Activated naive CD8-positive, alpha-beta T cell treated with anti-CD3 and anti-CD28 coated beads, Interleukin-2, amount 50 U/mL, for 24 hours (primary cell): ENCODE measurements at places on chromosomes 7 and 10.
A peak's percentile ranks its signal among the peaks of the same experiment; 100 is the strongest.

DNA sequence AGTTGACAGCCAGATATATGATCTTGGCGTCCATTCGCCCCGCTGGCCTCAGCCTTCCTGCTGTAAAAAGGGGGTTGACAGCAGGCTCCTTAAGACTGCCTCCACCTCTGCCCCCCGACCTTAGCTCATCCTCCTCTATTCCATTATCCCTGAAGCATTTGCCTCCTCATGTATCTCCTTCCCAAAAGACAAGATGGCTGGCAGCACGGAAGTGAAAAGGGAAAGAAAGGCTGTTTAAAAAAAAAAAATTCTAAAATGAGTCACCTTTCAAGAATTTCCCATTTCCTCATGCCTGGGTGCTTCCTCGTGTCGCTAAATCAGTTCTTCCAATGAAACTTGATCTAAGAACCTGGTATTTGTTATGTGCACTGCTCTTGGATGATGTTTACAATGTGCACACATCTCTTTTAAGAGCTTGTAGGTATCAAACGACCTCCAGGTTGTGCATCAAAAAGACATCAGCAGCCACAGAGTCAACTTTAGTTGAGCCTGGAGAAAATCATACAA, 1.7 kb downstream of the SCRN1 start:
- DNase-seq = no peak

GRCh38 chr10:6776170-6776569, 196.1 kb upstream of the PRKCQ start:
- DNase-seq = no peak

- DNase-seq = no peak
These were observed 44.9 kb downstream of the GNA12 start for GRCh38 chr7:2799253-2799652.

- no peak for DNase-seq
These were observed 163.3 kb downstream of the STK31 start for GRCh38 chr7:23873306-23873705.

GRCh38 chr7:22565315-22565811, 65.4 kb upstream of the STEAP1B start:
- no peak for DNase-seq

- DNase-seq = no peak
These were observed 199.3 kb downstream of the PLXNA4 start for GRCh38 chr7:132377015-132377414.

DNA sequence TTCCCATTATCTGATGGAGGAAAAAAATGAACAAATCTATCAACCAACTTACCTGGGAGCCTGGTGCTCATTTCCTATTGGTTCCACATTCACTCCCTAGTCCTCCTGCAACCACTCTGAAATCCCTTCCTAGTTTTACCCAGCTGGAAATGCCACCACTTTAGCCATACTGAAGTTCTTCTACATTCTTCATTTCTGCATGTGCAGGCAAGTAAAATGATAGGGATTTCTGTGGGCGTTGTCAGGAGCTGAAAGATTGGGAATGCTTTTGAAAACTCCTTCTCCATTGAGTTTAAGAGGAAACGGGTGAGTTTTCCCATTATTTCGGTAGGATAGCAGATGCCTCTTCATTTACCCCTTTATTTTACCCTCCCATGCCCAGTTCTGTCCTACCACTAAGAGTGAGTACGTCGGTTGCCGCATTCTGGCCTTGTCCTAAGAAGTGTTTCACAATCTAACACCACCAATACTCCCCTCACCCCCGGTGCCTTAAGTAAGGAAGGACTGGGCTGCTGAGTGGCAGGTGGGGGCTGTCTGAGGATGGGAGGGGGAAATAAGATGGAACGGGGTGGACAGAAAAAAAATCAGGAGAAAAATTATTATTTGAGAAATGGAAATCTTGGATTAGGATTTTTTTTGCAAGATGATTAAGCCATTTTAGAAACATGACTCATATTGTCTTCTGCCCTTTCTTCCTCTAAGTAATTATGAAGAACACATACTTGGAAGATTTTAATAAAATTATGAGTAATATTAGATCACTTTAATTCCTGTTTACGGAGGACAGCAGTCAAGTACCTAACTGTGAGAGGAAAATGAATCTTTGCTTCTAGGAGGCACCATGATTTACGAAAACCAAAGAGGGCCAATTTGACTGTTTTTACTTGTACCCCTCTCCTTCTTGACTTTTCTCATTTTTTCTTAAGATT, 13.2 kb upstream of the TAS2R60 start:
- no peak for DNase-seq

DNA sequence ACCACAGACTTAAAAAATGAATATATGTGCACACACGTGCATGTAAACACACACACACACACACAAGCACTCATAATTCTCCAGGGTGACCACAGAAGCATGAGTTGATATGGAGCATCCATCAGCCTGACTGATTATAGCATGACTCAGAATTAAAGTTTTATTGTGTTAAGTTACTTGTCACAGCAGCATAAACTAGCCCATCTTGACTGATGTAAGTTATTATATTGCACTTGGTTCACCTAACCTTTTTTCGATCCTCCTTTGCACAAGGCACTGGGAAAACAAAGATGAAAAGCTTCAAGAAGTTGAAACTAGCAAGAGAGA, 18.8 kb upstream of the SLC35G1 start:
- DNase-seq = no peak

DNA sequence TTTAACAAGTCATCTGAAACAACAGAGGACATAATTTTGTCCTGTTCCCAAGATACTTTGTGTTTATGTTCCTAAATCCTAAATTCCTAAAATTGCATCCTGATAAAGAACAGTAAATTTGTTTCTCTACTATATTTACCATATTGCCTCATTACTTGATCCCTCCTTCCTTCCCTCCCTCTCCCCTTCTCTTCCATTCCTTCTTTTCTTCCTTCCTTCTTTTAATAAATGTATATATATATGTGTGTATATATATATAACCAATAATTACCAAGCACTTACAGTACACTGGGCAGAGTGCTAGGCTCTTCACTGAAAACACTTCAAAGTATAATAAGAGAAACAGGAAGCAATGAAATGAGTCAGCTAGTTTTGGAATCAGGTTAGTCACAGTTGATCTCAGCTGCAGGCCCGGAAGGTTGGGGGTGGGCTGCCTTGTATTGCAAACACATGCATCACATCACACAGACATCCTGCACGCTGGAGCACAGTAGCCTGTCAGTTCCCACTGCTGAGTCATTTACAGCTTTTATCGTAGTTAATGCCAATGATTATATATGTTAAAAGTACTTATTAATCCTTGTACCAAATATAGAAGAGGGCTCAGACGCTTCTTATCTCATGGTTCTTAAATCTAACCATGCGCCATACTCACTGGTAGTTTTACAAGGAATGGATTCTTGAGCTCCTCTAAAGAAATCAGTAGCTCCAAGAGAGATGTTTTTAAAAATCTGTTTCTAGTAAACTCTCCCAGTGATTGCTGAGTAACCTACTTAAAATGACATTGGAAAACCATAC, 551.7 kb downstream of the GRM8 start:
- DNase-seq = peak; percentile 31

DNA sequence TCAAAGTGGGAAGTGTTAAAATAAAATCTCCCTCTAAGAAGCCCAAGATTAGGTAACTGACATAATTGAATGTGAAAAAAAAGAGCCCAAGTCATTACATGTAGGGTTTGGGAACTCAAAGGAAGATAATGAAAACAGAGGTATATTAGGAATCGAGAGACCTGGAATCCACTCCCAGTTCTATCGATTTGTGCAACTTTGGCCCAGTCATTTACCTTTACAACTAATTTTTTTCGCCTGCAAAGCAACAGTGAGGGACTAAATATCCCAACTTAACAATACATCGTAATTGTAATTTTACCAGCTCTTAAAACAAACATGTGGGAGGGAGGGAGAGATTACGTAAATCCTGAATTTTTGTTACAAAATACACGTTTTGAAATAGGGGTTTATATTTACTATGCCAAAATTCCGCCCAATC, 1.4 kb downstream of the MINDY3 start:
- no peak for DNase-seq
